Bone marrow (tissue), 2 donors: ENCODE measurements at places on chromosomes 16 and 17.

- no peak for DNase-seq
Measured at GRCh38 chr17:76797241-76797840, 59.4 kb downstream of the MFSD11 start.

DNA sequence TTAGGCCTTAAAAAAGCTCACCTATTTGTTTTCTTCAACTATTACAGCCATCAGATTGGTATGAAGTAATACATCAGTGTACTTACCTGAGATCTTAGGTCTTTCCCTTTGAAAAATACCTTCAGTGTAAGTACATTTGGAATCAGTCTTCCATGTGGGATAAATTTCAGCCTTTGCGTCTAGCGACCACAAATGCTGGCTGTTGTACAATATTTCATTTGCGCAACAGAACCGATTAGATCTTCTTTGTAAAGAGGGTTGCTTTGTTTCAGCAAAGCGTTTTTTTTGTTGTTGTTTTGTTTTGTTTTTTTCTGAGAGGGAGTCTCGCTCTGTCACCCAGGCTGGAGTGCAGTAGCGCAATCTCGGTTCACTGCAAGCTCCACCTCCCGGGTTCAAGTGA, 394.0 kb downstream of the CPPED1 start:
- no peak for DNase-seq

- no peak for DNase-seq
Measured at GRCh38 chr16:89723279-89724250, 2.2 kb downstream of the ZNF276 start.

DNA sequence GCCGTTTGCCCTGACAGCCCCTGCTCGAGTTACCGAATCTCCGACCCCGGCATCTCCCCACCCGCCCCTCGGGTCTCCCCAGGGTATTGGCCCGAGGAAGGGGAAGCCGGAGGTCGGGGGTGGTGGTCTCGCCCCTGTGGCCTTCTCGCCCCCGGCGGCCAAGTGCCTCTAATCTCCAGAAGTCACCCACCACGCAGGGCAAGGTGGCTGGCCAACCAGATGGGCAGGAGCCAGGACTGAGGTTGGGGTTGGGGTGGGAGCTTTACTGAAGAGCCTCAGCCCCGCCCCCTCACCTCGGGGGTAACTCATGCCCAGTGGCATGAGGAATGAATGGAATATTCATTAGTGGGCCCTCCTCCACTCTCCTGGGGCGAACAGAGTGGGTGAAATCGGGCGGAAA, 637 bp downstream of the DHRS11 start:
- no peak for DNase-seq

DNA sequence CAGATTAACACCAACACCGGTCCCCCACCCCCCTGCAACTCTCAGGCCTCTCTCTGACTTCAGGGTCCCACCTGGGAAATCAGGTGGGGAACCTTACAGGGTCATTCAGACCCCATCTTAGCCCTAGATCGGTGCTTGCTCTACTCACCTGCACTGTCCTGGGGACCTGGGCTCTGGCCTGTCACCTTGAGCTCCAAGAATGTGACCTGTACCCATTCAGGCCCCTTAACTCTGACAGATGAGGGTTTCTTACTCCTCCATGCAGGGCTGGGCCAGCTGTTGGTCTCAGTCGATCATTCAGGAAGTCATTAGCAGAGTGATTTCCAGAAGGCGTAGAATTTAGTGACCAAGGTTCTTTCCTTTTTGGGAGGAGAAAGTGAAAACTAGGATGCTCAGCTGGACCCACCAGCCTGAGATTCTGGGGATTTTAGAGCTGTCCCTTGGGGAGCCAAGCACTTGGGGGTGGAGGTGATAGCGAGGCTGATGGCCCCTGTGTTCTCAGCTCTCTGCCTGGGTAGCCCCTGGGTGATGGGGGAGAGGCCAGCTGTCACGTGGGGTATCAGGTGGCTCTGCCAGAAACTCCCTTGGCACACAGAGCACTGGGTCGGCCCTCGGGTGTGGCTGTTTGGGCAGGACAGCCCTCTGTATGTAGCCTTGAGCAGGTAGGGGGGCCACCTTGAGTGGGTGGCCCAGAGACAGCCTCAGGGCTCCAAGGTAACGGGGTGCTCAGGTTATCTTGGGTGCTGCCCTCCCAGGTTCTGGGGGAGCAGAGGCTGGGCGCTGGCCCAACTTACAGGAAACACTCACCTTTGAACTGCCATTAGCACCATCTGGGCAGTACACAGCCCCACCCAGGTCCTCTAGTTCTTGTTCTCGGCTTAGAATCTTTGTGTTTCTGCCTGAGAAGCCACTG, 724 bp downstream of the MVP start:
- DNase-seq = no peak

GRCh38 chr17:45052052-45052772, 780 bp upstream of the DCAKD start:
- peak; percentile 11 for DNase-seq

DNA sequence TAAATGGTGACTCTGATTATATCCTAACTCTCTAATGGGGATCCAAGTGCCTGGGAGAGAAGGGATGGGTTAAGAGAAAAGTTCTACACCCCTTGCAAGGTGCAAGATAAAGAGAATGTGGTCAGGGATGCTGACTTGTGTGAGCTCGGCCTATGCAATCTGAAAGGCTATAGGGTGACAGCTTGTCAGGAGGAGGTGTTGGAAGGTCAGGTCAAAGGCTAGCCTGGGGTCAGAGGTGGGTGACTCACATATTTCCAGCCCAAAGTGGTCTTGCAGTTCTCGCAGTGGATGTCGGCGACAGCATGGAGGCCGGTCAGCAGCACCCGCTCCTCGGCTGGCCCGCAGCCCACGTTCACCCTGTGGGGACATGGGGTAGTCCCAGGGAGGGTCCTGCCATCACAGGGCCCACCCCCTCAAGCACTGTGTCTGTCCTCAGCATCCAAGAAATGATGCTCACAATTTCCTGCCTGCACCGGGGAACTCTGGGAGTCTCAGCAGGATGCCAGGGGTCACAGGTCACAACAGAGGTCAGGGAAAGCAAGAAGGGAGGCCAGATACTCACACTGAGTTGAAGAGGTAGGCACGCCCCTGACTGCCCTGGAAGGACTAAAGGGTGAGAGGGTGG, 1.4 kb downstream of the YPEL3 start:
- DNase-seq = no peak

GRCh38 chr16:83312718-83313245, 495.0 kb upstream of the HSBP1 start:
- DNase-seq = no peak

DNA sequence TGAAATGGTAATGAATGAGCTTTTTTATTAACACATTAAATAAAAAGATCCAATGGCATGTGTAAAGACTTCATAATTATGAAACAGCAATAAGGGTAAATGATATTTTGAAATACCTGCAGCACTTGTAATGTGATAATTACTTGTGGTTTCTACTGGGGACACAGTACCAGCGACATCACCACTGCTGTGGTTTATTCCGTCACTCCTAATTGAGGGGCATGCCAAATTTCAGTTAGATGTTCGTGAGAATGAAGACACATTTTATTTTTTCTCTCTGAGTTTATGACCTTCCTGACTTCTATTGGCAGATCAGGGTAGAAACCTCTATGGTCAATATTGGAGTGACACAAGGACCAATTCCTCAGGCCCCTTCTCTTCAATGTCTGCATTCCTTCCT, 131.9 kb upstream of the XYLT1 start:
- no peak for DNase-seq

GRCh38 chr16:20944861-20945574, 44.4 kb downstream of the LYRM1 start:
- no peak for DNase-seq

DNA sequence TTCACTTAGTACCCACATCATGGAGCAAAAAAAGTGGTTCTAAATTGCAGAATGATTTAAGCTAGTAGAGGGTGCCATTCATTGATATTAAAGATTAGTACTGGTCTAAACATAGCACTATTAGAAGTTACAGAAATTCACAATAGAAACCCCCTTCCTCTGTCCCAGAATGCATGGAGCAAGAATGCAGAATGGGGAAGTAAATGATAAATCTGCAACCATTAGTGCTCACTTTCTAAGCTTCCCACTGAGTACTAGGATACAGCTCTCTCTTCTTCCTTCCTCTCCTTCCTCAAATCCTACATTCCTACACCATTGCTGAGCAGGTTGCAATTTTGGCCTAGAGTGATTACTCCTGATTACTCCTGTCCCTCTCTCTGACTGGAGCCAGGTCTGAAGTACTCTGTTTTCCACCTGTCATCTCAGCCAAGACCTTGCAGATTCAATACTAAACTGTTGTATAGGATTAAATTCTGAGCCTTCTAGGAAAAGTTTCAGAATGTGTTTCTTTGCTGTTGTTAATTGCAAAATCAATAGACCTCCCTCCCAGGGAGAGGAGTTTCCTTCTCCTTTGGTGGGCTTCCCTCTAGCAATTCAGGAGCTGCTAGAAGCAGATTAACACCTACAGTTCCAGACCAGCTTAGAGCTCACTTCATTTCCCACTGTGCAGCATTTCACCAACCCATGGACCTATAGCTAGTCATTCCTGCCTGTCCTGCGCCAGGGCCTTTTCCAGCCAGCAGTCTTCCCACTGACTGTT, 165.5 kb upstream of the TBX2 start:
- no peak for DNase-seq

- DNase-seq = no peak
Measured at GRCh38 chr17:72305472-72305871, 184.7 kb downstream of the SOX9 start.

- DNase-seq = no peak
Measured at GRCh38 chr17:34146440-34147043, 108.5 kb upstream of the CCL2 start.

GRCh38 chr16:1042866-1043265, 29.7 kb upstream of the SSTR5 start:
- DNase-seq = no peak

DNA sequence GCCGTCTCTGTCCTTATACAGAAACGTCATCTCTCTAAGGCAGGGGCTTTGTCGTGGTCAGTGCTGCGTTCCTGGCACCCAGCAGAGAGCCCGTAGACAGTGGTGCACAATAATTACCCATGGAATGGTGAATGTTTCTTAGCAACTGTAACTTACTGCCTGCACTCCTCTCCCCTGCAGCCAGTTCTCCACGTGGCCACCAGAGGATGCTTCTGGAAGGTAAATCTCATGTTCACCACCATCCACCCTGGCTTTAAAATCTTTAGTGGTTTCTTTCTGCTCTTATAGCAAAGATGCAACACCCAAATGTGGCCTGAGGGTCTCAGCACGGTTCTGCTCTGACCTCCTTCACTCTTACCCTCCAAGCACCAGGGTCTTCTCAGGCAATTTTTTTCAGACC, 150.8 kb downstream of the GRIN2A start:
- DNase-seq = no peak
